Bone marrow (tissue), 2 donors: ENCODE measurements at places on chromosomes 2 and 18.

DNA sequence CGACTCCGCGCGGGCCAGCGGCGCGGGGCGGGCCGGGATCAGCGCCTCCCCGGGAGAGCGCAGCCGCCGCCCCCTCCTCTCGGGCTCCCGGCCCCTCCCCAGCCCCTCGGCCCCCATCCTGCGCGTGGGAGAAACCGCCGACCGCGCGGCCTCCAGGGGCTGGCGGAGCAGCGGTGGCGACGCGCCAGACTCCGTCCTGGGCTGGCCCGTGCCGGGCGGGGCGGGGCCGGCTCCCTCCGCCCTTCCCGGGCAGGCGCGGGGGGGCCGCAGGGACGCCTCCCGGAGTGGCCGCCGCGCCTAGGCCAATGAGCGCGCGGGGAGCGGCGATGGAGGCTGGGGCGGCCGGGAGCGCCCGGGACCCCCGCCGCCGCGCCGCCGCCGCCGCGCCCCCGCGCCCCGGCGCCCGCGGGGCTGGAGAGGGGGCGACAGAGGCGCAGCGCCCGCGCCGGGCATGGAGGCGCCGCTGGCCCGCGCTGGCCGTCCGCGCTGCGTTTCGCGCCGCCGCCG lies 49.1 kb downstream of the KCNIP3 start:
- no peak for DNase-seq

GRCh38 chr2:208722731-208723130 lies 316.1 kb downstream of the PTH2R start:
- DNase-seq = no peak

- DNase-seq = no peak
These were observed 19.8 kb downstream of the ABHD3 start for GRCh38 chr18:21684731-21685130.

DNA sequence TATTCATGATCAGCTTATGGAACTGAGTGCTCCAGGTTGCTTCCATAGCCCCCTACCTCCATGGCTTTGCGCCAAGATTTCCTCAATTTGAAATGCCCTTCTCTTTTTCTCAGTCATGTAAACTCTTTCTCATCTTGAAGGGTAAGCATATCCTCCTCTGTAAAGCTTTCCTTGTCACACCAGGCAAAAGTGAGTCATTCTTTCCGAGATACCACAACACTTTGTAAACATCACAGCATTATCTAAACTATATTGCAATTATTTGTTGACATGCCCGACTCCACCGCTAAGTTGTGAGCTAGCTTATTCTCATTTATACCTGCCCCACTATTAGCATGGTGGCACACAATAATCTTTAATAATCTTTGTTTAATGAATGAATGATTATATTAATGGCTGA lies 419.5 kb upstream of the CHST9 start:
- no peak for DNase-seq

DNA sequence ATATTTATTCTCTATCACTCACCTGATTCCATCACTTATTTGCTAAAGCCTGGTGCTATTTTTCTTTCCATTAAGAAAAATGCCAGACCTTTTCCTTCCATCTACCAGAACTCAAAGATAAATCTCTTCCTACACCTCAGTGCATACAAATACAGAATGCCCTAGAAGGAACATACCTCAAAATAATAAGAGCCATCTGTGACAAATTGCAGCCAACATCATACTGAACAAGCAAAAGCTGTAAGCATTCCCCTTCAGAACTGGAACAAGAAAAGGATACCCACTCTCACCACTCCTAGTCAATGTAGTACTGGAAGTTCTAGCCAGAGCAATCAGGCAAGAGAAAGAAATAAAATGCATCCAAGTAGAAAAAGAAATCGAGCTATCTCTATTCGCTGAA lies 315.9 kb upstream of the UBE2E3 start:
- DNase-seq = no peak

- DNase-seq = no peak
These were observed 131.9 kb downstream of the ASB1 start for GRCh38 chr2:238558456-238559099.

DNA sequence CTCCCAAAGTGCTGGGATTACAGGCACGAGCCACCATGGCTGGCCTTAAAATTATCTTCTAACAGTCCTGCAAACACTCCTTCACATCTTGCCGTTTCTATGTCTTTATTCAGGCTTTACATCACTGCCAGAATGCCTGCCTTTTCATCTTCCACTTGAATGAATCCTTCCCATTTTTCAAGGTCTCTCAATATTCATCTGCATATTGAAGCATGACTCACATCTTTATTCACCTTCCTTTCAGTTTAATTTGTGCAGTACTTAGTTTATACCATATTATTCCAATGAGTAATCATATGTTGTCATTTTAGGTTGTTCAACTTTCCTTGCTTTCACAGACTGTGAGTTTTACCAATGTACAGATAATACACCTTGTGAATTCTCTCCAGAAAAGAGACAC lies 510.1 kb upstream of the PIK3C3 start:
- no peak for DNase-seq

DNA sequence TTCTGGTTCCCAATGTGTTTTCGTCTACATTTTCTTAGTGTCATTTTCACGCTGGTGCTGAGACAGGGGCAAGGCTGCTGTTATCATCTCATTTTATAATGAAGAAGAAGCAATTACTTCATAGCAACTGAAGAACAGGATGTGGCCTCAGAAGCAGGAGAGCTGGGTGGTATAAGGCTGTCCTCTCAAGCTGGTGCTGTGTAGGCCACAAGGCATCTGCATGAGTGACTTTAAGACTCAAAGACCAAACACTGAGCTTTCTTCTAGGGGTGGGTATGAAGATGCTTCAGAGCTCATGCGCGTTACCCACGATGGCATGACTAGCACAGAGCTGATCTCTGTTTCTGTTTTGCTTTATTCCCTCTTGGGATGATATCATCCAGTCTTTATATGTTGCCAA lies 7.3 kb downstream of the IL36G start:
- DNase-seq = no peak

GRCh38 chr2:209985874-209986273 lies 16.6 kb upstream of the RPE start:
- DNase-seq = peak; percentile 51

DNA sequence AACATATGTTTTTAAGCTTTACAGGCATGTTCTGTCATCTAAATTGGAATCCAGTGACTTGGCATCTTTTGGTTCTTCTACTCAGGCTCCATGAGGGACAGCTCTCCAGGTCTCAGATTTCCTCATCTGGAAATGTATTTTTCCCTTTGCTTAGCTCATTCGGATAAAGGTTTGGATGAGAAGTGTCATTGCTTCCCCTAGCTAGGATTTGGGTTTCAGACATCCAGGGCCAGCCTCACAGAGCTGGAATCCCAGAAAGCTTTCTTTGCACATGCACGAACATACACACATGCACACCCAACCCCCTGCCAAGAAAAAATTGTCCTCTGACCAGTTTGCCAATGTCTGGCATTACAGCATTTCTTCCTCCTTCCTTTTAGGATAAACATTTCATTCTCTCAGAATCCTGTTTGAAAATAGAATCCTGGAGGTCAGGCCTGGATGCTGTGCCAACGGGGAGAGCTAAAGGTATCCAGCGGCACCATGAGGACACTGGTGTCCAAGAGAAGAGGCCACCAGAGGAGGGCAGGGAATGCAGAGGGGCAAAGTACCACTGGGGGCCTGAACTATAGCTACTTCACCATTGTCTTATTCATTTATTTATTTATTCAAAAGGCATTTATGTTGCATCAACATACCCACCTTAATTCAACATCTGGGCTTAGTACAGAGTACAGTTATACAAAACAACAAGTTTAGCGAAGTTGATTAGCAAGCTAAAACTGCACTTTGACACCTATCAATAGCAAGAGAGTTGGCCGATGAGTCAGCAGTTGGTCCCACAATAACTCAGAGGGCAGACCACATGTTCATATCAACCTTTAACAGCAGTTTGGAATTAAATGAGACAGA lies 97.9 kb upstream of the ATL2 start:
- no peak for DNase-seq

DNA sequence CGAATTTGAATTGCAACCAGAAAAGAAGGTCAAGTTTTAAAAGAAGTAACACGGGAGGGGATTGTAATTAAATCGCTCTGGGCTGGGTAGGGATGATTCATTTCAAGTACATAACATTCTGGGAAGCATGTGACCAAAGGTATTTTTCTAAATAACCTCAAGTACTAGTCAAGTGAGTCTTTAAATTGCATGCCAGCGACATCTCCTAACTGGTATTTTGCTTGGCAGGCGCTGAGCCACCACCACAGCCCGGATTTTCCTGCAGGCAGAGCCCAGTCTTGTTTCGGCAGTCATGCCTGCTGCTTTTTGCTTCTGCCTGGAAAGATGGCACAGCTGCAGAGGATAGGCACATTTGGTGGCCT lies 33.7 kb upstream of the NPAS2 start:
- no peak for DNase-seq

- DNase-seq = no peak
These were observed 52.5 kb downstream of the ZNF236 start for GRCh38 chr18:76874642-76875389.

GRCh38 chr2:60867007-60867406 lies 14.4 kb upstream of the REL start:
- no peak for DNase-seq

GRCh38 chr2:152367547-152368390 lies 32.8 kb downstream of the FMNL2 start:
- DNase-seq = no peak

GRCh38 chr18:35131387-35132020 lies 90.3 kb downstream of the MAPRE2 start:
- no peak for DNase-seq

- DNase-seq = no peak
These were observed 52.0 kb downstream of the STAT1 start for GRCh38 chr2:190961918-190962487.

GRCh38 chr2:182132605-182133004 lies 147.0 kb downstream of the PPP1R1C start:
- DNase-seq = no peak

DNA sequence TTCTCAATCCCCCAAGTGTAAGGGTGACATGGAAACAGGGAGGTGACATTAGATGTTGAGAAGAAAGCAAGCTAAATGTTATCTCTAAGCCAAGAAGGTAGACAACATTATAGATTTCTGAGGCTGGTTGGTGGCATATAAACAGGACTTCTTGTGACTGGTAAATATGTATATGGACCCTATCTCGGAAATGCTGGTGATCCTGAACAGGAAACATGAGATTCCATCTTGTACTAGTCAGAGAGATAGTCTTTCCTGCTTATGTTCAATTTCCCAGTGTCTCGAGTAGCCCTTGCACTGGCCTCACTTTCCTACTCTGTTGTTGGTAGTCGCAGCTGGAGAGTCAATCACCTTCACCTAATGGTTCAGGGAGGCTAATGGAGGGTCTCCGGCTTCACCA lies 26.8 kb downstream of the MOGAT1 start:
- DNase-seq = no peak

GRCh38 chr2:24262421-24262970 lies 87.6 kb downstream of the FAM228A start:
- DNase-seq = no peak

DNA sequence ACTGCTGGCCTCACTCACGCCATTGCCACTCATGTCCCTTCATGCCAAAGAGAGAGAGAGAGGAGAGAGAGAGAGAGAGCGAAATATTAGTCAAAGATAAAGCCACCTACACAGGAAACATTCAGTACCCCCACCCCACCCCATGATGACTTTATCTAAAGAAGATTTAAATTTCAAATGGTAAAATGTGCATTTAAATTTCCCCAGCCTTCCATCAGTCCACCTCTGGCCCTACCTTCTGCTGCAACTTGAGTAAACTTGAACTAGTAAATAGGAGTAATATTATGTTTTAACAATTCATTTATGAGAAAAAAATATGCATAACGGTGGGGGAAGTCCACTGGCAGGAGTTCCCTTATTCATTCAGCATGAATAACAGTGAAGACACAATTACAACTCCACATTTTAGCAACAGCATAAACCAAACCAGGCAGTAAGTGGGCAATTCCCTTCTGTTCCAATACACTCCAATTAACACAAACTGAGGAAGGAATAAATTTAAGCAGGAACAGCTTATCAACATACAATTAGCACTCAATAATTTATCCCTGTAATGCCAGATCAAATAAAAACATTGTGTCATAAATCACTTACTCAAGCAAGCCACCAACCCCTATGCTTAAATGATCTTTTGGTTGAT lies 264.2 kb downstream of the LNPK start:
- no peak for DNase-seq

DNA sequence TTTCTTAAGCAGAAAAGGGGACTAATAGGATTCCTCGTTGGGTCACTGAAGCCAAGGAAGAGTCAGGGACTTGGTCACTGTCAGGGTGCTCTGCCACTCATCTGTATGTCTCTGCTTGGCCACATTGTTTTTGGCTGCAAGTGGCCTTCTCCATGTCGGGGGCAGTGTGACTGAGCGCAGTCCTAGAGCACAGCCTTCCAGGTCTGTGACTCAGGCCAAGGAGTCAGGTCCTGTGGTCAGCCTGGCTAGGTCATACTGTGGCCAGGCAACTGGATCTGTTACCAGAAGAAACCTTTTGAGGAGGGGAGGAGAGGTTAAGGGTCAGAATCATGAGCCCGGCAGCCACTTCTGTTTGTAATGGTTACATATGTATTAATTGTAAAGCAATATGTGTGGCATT lies 61.3 kb downstream of the GALNT1 start:
- no peak for DNase-seq

- no peak for DNase-seq
These were observed 33.2 kb upstream of the RMND5A start for GRCh38 chr2:86686905-86687304.

DNA sequence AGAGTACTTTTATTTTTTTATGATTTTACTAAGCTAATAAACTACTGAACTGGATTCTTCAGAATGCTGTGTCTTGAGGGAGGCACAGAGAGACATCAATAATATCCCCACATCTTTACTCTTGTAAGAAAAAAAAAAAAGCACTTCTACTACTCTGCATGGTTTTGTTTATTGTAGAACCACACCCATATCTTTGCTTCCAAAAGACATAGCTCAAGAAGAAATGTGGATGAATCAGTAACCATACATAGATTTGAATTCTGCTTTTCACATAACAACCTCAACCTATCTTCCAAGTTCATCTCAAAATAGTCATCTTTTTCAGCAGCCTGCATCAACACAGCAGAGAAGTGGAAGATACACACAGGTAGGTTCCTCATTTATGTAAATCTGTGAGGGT lies 12.2 kb upstream of the COL5A2 start:
- DNase-seq = no peak

- DNase-seq = no peak
These were observed 443.7 kb upstream of the CELF4 start for GRCh38 chr18:38009320-38009719.

DNA sequence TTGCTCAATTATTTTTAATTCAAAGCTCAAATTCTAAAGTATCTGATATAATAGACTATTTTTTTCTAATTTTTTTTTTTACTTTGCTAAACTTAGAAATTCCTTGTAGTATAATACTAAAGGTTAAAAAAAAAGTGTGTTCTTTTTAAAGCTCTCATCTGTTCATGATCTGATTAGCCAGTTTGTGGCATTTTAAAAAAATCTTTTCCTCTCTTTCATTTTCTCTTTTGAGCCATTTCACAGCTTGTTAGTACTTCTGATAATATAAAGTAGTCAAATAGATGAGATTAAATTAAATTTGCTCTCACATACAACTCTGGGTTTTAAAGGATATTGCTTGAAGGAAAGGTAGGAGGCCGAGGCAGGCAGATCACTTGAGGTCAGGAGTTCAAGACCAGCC lies 40.7 kb upstream of the NEMP2 start:
- DNase-seq = no peak
